RPMI7951 (cell line): ENCODE measurements at places on chromosomes 16 and 17.
A peak's percentile ranks its signal among the peaks of the same experiment; 100 is the strongest.

DNA sequence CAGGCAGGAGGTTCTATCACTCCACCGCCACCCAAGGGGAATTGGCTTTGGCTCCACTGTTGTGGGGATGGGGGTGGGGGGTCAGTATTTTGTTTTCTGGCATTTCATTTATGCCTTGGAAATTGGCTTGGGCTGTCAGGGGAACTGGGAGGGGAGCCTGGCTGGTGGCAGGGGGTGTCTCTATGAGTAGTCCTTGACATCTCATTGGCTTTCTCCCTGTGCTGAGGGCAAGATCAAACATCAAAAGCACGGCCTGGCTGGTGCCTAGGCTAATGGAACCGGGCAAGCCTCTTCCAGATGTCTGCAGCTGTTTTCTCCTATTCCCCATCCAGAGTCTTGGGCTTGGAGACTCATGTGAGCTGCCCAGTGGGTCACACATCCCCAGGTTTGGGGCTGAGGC lies 17.4 kb upstream of the NGFR start:
- no peak for DNase-seq

DNA sequence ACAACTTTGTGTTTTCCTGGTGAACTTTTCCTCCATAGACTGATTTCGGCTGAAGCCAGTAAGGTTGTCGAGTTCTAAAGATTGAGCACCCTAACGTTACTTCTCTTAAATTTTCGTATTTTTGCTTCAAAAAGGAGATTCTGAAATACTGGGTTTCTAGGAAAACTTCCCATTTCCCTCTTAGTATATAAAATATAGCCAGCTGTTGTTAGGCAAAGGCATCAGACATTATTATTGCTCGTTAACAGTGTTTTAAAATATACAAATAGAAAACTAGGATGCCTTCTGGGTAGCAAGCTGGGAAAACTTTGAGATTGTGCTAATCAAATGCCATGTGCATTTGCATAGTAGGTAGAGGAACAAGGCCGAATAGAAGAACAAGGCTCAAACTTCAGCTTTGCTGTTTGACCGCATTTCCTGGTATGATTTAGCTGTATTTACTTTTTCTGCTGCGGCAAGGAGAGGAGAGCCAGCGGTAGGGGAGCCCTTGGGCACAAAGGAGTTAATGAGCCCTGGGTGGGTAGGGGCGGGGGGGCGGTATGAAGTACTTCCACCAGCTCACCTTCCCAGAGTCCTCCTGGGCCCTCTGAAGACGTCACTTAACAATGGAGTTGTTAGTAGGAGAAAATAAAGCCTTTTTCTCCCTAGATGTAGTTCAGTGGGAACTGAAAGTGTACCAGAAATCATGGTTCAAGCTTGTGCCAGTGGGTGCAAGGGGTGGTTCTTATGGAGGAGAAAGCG lies 151.9 kb downstream of the MSI2 start:
- DNase-seq: no peak

DNA sequence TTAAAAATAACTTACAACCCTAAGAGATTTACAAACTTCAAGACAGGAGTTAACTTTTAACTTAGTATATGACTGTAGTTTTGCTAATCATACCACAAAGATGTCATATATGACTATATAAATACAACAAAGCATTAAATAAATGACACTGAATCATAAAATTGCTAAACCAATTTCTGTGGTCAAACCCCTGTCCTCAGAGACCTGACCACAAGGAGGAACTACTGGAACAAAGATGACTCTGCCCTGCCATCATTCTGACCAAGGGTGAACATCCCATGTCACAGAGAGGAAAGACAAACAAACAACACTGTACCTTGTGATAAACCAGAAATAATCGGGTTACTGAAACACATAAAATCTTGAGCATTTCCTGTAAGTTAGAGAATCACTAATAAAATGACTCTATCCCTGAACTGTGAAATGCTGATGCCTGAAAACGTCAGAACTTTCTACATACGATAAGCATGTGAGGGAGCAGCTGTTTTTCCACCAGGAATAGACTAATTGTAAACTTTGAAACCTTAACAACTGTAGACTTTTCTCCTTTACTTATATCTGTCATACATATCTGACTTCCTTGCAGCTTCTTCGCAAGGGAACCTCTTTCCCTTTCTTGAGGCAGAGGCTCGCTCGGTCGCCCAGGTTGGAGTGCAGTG lies 47.9 kb downstream of the WDR59 start:
- DNase-seq: peak; percentile 26

DNA sequence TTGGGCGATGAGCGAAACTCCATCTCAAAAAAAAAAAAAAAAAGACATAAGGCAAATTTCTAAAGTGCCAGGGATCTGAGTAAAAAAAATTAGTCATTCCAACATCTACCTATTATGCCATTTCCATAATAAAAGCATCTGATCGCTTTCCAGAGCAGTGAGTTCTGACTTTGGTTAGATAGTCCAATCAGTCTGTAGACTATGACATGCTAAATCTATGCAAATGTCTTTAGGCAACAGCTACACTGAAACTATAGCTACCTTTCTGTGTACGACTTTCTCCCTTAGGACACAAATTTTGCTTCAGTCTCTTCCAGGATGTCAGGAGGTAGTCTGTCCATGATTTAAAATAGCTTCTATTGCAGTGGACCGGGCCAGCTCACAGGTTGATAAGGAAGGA lies 58.9 kb upstream of the ARHGAP44 start:
- DNase-seq: no peak

DNA sequence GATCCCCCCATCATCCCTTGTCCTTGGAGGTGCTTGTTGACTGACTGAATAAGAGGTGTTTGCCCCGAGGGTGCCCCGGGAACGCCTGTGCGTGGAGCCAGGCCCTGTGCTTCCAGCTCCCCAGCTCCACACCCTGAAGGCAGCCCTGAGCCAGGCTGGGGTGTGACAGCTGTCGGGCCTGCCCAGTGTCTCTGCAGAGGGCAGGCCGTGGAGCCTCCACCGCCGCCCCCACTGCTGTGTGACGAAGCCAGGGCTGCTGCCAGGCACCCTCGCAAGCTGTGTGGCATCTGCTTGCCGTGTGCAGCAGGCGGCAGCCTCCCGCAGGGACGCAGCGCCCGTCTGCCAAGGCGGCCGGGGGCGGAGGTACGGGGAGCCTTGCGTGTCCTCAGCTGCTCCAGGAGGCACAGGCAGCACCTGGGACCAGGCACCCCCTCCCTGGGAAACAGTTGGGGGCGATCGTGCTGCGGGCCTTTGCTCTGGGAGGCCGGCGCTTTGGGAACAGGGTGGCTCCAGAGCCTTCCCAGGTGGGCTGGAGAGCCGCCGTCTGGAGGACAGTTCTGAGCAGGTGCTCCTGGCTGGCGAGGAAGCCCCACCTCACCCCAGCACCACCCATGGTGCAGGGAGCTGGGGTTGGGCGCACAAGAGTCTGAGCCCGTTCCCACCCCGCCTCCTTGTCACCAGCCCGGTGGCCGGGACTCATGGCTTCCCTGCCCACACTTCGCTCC lies 26.6 kb downstream of the GSE1 start:
- DNase-seq: no peak

GRCh38 chr16:75250809-75251279 lies 580 bp downstream of the BCAR1 start:
- DNase-seq: peak; percentile 41
